ENCODE measurements at places on chromosomes 1 and 21.

DNA sequence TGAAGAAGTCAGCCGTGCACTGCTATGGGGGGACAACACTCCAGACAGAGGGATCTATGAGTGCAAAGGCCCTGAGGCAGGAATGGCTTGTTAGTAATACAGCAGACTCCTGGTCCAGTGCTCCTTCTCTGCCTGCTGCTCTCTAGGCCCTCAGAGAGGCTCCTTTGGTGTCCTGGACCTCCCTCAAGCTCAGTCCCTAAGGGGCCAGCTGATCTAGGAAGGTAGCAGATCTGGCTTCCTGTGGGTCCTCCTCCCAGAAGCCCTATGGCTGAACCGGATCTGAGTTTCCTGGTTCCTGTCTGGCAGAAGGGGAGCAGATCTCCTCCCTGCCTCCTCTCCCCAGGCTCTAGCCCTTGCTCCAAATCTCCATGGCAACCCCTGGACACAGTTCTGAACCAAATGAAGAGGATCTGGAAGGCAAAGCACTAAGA lies at the start of gene LDLRAD2:
TSS of gene LDLRAD2 (plus strand) at position 391 of the 431 bp plus-strand sequence. CDS start 187 bp downstream, outside the sequence.
- DNase-seq = no peak

DNA sequence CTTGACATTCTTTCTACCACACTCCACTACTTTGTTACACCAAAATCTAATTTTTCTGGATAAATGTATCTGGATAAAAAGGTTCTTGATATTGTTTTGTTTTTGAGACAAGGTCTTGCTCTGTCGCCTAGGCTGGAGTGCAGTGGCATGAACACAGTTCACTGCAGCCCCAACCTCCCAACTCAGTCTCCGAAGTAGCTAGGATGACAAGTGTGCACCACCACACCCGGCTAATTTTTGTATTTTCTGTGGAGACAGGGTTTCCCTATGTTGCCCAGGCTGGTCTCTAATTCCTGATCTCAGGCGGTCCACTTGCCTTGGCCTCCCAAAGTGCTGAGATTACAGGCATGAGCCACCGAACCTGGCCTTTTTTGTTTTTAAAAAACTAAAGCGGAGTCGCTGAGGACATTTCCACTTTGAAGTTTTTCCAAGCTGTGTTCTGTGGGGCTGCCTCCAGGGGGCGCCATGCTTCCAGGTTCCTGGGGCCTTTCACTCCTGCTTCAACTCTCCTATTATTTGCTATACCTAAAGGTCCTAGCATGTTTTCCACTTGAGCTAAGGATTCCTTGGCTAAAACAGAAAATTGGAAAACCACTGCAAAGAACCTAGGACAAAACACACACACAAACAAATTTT lies 14.1 kb upstream of the NCMAP start:
- no peak for DNase-seq

DNA sequence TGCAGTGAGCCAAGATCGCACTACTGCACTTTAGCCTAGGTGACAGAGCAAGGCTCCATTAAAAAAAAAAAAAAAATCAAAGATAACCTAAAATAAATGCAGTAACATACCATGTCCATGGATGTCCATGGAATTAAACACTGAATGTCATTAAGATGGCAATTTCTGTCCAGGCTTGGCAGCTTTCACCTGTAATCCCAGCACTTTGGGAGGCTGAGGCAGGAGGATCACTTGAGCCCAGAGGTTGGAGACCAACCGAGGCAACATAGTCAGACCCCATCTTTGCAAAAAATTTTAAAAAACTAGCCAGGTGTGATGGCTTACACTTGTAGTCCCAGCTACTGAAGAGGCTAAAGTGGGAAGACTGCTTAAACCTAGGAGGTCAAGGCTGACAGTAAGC lies 100.1 kb downstream of the RUSC1 start:
- DNase-seq = no peak

- no peak for DNase-seq
Observed at GRCh38 chr1:232260861-232261260, 369.1 kb downstream of the SIPA1L2 start.

GRCh38 chr1:179153217-179153616 lies 71.3 kb downstream of the TOR3A start:
- no peak for DNase-seq

Data from BE2C (cell line).